Placental epithelial cell (primary cell): ENCODE measurements at places on chromosomes 4 and X. TPM values are rescaled to one million over a fixed set of nuclear protein-coding genes. Genes with fewer than 3 reads are reported as not detected.

The PDGFC gene
- 29.1 and 65.0 TPM in 2 replicates for total RNA-seq

The USP27X gene
- 4.2 and 6.3 TPM in 2 replicates for total RNA-seq

The NKAP gene
- 3.9 and 4.3 TPM in 2 replicates for total RNA-seq

The FRG2 gene
- total RNA-seq, result not detected in 2 replicates

The POU3F4 gene
- total RNA-seq, result not detected in 2 replicates

The CYBB gene
- total RNA-seq, result not detected in 2 replicates

The RTL5 gene
- 0.33 and 0.79 TPM in 2 replicates for total RNA-seq

The UCP1 gene
- 0.11 TPM in 1 of 2 replicates, not detected in the other for total RNA-seq
